Right atrium auricular region (tissue), 2 donors: ENCODE measurements at places on chromosomes 11 and 22.

GRCh38 chr11:131064373-131064991 lies 148.2 kb upstream of the SNX19 start:
- DNase-seq, result no peak

- DNase-seq, result no peak
Observed at GRCh38 chr11:100810146-100810545, 123.1 kb downstream of the ARHGAP42 start.

GRCh38 chr11:12785901-12786300 lies 111.7 kb downstream of the TEAD1 start:
- no peak for DNase-seq

GRCh38 chr11:113446938-113447337 lies 28.3 kb downstream of the DRD2 start:
- no peak for DNase-seq

DNA sequence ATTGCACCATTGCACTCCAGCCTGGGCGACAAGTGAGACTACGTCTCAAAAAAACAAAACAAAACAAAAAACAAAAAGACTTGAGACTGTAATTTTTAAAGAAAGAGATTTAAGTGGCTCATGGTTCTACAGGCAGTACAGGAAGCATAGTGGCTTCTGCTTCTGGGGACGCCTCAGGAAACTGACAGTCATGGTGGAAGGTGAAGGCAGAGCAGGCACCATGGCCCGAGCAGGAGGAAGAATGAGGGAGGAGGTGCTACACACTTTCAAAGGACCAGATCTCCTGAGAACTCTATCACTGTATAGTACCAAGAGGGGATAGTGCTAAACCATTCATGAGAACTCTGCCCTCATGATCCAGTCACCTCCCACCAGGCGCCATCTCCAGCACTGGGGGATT lies 52.0 kb downstream of the CBL start:
- no peak for DNase-seq

- DNase-seq, result no peak
Observed at GRCh38 chr11:85355921-85356320, 271.2 kb downstream of the DLG2 start.

DNA sequence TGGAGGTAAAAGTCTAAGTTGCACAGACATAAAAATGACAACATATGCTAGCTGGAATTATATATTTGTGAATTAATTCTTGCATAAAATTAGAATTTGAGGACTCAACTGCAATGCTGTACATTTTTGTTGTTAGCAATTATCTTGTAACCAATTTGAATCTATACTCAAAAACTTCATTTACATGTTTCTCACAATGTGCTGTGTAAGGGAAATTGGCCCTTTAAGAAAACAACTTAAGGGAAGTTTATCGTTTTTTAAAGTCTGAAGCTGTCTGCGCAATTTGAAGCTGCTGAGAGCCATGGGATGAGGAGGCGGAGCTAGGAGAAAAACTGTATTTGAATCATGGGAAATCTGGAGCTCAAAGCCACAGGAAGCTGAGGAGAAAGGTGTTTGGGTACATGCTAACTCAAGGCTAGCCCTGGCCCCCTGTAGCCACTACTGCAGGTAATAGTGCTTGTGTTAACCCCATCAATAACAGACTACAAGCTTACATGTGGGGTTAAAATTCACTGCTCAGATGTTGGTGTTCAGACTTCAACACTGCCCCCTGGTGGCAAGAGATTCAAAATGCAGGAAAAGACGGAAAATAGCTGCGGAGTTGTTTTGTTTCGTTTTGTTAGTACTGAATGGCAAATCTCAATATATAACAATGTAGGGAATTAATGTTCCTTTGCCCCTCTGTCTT lies 126.1 kb downstream of the BRD1 start:
- DNase-seq, result no peak

DNA sequence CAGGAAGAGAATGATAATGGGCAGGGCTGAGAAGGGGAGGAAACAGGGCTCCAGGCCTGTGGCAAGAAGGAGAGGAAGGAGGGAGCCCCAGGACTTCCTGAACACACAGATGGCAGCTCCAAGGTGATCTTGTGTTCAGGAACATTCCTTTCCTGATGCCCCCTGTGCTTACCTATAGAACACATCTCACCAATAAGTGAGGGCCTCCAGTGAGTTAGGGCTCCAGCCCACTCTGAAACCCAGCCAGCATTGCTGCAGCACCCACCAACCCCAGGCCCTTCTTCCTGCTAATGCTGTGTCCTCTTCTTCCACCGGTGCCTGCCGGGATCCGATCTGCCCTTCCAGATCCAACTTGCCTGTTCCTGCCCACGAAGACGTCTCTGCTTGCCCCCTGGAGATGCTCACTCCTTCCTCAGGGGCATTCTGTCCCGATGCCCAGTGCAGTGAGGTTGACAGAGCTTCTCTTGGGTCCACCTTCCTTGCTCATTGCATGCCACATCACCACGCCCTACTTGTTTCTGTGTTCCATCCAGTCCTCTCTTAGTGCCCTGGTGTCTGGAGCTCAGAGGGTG lies 17.4 kb downstream of the ANKK1 start:
- DNase-seq, result no peak

DNA sequence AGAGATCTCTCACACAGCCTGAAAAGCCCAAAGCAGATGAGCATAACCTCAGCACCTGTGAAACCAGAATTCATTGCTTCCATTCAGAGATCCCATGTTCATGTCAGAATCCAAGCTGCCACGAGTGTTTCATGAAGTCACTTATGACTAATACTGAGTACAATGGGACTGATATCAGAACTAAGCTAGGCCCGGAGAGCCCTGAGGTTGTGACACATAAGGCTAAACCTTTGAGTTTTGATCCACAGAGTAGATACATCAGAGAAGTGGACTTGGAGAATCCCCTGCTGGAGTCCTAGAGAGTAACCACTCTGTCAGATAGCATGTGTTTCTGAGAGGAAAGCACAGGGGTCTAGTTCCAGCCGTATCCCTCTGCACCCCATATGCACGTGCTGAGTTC lies 890 bp upstream of the GLYATL1 start:
- DNase-seq, result no peak
